ENCODE measurements at places on chromosomes 3 and 15. TPM values are rescaled to one million over a fixed set of nuclear protein-coding genes. Genes with fewer than 3 reads are reported as not detected.

ST8SIA2 gene
- 0.73 TPM for total RNA-seq

SLC22A13 gene
- total RNA-seq, result 1.6 TPM

PRR20G gene
- total RNA-seq, result not detected

DOCK3 gene
- total RNA-seq, result 0.36 TPM

SOX14 gene
- total RNA-seq, result 1.2 TPM

FGD5 gene
- total RNA-seq, result 4.5 TPM

ZDHHC3 gene
- 91.7 TPM for total RNA-seq

DNA sequence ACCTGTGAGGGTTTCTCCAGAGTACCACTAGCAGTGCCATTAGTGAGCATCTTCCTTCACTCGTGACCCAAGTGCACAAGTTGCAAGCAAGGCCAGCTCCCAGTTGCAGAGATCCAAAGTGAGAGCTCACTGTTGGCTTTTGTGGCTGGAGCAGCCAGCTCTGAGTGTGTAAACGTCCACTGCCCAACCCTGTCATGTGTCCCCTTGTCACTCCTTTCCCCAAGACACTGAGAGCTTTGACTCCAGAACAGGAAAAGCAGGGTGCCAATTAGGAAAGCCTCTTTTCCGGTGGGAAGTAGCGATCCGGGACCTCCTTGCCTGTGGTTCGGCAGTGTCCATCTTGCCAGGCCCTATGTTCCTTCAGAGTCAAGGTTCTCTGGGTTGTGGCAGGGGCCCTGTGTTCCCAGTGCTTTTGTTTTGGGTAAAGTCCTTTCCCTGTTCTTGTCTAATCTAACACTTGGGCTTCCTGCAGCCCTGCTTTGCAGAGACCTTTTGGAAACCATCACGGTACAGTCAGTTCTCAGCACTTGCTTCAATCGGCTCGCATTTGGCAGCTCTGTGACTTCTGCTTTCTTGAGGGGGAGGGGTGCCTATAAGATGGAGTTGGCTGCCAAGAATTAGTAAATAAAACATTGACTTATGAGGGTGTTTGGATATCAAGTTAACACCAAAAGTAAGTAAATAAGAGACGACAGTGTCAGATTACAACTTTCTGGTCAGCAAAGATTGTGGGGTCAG lies 90.5 kb downstream of the DNASE1L3 start:
- H3K27me3 ChIP-seq, result no peaks in the 10 kb centered on the region
- no peak overlapping the region for H3K4me3 ChIP-seq
- peak; percentile 60 for DNase-seq
- peaks cover 39% of the 10 kb centered on the region for H3K4me1 ChIP-seq

GRCh38 chr15:90038632-90039095 lies 37.5 kb downstream of the ZNF710 start:
- H3K27ac ChIP-seq, result no peak overlapping the region
- H3K36me3 ChIP-seq, result no peaks in the 10 kb centered on the region
- peaks cover 8% of the 10 kb centered on the region for H3K4me1 ChIP-seq
- no peak overlapping the region for H3K4me3 ChIP-seq
- DNase-seq, result no peak
- no peaks in the 10 kb centered on the region for H3K27me3 ChIP-seq

- H3K27me3 ChIP-seq, result no peaks in the 10 kb centered on the region
- H3K36me3 ChIP-seq, result no peaks in the 10 kb centered on the region
- no peak overlapping the region for H3K4me3 ChIP-seq
- H3K27ac ChIP-seq, result no peak overlapping the region
- H3K4me1 ChIP-seq, result no peaks in the 10 kb centered on the region
- no peak for DNase-seq
These were observed 19.4 kb downstream of the SHOX2 start for GRCh38 chr3:158086776-158087175.

DNA sequence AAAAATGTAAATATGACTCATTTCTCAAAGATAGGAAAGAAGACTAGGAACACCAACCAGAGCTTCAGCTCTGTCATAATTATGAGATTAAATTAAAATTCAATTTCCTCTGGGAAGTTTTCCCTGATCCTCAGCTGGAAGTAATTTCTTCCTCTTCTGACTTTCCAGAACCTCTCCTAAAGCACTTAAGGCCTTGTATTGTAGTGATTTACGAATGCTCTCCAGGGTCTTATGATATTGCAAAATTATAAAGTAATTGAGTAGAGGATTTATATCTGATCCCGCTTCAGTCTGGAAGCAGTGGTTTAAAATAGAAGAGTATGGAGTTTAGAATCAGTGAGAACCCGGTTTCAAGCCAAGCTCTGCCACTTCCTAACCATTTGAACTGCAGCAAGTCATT lies 279.8 kb downstream of the ZPLD1 start:
- no peaks in the 10 kb centered on the region for H3K4me1 ChIP-seq
- H3K27ac ChIP-seq, result no peak overlapping the region
- no peak overlapping the region for H3K4me3 ChIP-seq
- no peaks in the 10 kb centered on the region for H3K27me3 ChIP-seq
- DNase-seq, result no peak

- no peaks in the 10 kb centered on the region for H3K27me3 ChIP-seq
- H3K27ac ChIP-seq, result peak overlapping the region; percentile 37
- no peaks in the 10 kb centered on the region for H3K36me3 ChIP-seq
These were observed 4.4 kb upstream of the ZNF609 start for GRCh38 chr15:64455961-64456371.

- H3K4me3 ChIP-seq, result no peak overlapping the region
- no peak overlapping the region for H3K27ac ChIP-seq
- no peaks in the 10 kb centered on the region for H3K4me1 ChIP-seq
These were observed 244.1 kb downstream of the SLCO3A1 start for GRCh38 chr15:92097474-92098178.

GRCh38 chr3:182807061-182807460 lies 13.8 kb downstream of the ATP11B start:
- no peak for DNase-seq
- H3K36me3 ChIP-seq, result no peaks in the 10 kb centered on the region
- no peak overlapping the region for H3K27ac ChIP-seq

DNA sequence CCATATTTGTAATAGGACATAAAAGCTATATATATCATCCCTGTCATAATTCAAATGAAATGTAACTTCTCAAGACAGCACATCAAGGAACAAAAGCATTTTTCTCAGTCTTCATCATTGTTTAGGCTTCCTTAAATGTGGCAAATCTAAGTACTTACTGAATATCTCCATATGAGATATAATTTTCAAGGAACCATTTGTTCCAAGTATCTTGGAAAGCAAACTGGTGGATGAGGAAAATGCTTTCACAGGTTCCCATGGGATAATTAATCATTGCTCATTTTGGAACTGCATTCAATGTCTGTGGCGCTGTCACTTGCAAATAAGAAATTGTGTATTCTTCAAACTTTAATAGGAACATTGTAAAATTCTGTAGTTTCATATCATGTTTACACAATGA lies 52.6 kb upstream of the ZNF385D start:
- H3K4me1 ChIP-seq, result no peaks in the 10 kb centered on the region
- no peaks in the 10 kb centered on the region for H3K36me3 ChIP-seq
- peak; percentile 15 for DNase-seq

DNA sequence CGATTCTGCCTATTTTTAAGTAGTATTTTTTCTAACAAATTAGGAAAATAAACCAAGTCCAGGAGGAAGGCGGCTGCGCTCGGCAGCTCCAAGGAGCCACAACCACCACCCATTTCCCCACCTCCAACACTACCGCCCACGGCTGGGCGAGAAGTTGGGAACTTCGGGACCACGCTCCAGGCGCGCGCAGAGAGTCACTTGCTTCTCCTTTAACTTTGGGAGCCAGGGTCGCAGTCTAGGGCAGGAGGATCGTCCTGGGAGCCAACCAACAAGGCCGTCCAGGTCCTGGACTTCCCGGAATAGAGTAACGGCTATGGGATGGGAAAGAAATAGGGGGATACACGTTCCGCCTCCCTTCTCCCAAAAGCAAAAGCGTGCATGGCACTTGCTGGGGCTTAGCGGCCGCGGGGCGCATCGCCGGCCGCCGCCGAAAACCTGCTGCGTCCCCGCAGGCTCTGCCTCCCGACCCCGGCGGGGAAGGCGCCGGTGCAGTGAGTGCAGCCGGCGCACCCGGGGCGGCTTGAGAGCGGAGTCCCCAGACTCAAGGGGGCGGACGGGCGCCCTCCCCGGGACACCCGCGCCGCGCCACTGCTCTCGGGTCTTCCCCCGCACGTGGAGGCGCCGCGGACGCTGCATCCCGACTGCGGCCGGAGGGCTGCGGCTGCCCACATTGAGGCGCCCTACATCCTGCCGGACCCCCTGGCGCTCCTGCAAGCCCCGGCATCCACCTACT lies 699 bp downstream of the MEGF11 start:
- peak overlapping the region; percentile 43 for H3K4me3 ChIP-seq
- no peak for DNase-seq
- no peak overlapping the region for H3K27ac ChIP-seq
- no peaks in the 10 kb centered on the region for H3K36me3 ChIP-seq
- peaks cover 3% of the 10 kb centered on the region for H3K27me3 ChIP-seq
- H3K4me1 ChIP-seq, result peaks cover 3% of the 10 kb centered on the region

GRCh38 chr3:126509597-126510307 lies 7.8 kb downstream of the UROC1 start:
- no peaks in the 10 kb centered on the region for H3K36me3 ChIP-seq
- no peaks in the 10 kb centered on the region for H3K4me1 ChIP-seq
- H3K4me3 ChIP-seq, result no peak overlapping the region

DNA sequence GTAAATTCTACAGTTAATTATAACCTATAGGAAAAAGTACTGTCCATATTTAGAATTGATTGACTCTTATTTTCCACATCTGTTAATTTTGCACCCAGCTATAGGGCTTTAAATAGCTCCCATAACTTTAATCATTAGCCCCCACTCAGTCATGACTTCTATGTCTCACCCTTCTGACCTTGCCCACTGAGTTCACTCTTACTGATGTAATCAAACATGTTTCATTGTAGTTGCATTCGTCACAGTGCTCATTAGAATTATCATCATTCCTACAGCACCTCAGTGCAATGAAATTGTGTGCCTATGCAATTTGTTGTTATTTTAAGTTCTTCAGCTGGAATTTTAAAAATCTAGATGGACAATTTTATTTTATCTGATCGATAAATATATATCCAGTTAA lies 151.4 kb downstream of the TIGIT start:
- H3K27me3 ChIP-seq, result no peaks in the 10 kb centered on the region
- no peak for DNase-seq
- no peak overlapping the region for H3K4me3 ChIP-seq
- H3K27ac ChIP-seq, result no peak overlapping the region
- H3K4me1 ChIP-seq, result peaks cover 2% of the 10 kb centered on the region
- H3K36me3 ChIP-seq, result no peaks in the 10 kb centered on the region

- peaks cover 20% of the 10 kb centered on the region for H3K4me1 ChIP-seq
- H3K27me3 ChIP-seq, result no peaks in the 10 kb centered on the region
- no peak overlapping the region for H3K4me3 ChIP-seq
These were observed 46.4 kb downstream of the DNASE1L3 start for GRCh38 chr3:58164199-58164879.

- no peak overlapping the region for H3K27ac ChIP-seq
- H3K27me3 ChIP-seq, result no peaks in the 10 kb centered on the region
- no peaks in the 10 kb centered on the region for H3K36me3 ChIP-seq
- no peak for DNase-seq
- no peaks in the 10 kb centered on the region for H3K4me1 ChIP-seq
These were observed 8.2 kb upstream of the PRKAR2A start for GRCh38 chr3:48855681-48856447.

DNA sequence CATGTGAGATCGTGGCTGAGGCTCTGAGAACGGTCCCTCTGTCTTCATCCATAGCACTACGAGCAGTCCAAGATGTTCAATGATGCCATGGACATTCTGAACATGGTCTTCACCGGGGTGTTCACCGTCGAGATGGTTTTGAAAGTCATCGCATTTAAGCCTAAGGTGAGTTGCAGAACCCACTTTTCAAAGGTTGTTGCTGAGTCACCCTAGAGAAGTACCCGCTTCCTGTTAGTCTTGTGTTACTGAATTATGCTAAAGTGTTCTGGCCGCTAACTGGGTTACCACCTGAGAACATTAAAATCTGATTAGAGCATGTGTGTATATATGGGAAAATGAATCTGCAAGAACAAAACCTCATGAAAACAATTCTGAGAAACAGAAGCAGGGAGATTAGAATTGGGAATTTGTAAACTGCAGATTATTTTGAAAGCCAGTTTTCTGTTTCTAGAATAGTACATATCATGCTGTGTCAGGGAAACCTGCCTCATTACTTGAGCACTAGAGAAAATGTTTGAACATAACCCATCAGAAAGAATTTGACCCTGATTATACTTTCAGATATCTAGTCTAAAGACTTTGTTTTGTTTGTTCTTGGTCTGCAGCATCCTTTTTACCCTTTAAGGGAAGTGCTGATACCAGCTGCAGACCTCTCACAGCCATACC lies 92.6 kb downstream of the CHDH start:
- no peaks in the 10 kb centered on the region for H3K27me3 ChIP-seq
- no peak overlapping the region for H3K27ac ChIP-seq
- H3K36me3 ChIP-seq, result no peaks in the 10 kb centered on the region
- H3K4me3 ChIP-seq, result no peak overlapping the region
- no peak for DNase-seq

GRCh38 chr3:71463617-71464016 lies 119.9 kb downstream of the FOXP1 start:
- H3K4me1 ChIP-seq, result no peaks in the 10 kb centered on the region
- H3K36me3 ChIP-seq, result no peaks in the 10 kb centered on the region
- H3K4me3 ChIP-seq, result no peak overlapping the region
- H3K27ac ChIP-seq, result no peak overlapping the region
- DNase-seq, result no peak

DNA sequence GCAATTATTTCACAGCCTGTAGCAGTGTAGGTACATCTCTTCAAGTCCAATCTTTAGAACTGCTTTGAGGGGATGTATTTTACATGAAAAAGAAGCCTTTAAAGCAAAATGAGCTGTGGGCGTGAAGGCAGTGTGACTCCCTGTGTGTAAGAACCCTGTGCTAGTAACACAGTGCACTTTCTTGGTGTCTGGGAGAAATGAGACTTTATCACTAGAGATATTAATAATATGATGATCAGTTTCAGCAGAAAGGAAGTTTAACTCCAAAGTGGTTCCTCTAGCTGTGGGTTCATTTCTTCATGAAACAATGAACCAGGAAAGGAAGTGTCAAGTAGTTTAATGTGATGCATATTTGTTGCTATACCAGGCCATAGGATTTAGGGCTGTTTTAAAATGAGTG lies 41.5 kb downstream of the SLCO3A1 start:
- no peak overlapping the region for H3K27ac ChIP-seq
- H3K36me3 ChIP-seq, result no peaks in the 10 kb centered on the region
- H3K4me3 ChIP-seq, result no peak overlapping the region
- no peaks in the 10 kb centered on the region for H3K27me3 ChIP-seq
- H3K4me1 ChIP-seq, result no peaks in the 10 kb centered on the region

- no peaks in the 10 kb centered on the region for H3K36me3 ChIP-seq
- no peak overlapping the region for H3K4me3 ChIP-seq
- H3K4me1 ChIP-seq, result no peaks in the 10 kb centered on the region
- H3K27me3 ChIP-seq, result no peaks in the 10 kb centered on the region
These were observed 164.5 kb downstream of the PTPRG start for GRCh38 chr3:61725851-61726333.

DNA sequence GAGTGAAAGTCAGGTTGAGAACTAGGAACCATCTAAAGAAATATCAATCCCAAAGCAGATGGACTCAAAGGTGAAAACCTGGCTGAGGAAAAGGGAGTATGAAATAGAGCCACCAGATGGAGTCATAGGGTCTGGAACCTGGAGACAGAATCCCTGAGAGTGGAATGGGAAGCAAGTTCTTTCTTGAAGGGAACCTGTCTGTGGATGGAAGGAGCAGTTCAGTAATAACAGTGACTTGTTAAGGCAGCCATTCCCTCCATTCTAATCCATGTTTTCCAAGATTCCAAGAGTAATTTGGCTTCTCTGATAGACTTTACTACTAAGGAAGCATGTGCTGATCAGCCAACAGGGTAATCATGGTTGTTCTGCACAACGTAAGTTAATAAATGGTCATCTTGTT lies 22.5 kb upstream of the AQP9 start:
- no peaks in the 10 kb centered on the region for H3K27me3 ChIP-seq
- H3K4me3 ChIP-seq, result no peak overlapping the region
- no peak for DNase-seq
- no peaks in the 10 kb centered on the region for H3K36me3 ChIP-seq

Data from prostate gland (tissue), 2 donors.